ENCODE measurements at places on chromosomes 3 and 15.

DNA sequence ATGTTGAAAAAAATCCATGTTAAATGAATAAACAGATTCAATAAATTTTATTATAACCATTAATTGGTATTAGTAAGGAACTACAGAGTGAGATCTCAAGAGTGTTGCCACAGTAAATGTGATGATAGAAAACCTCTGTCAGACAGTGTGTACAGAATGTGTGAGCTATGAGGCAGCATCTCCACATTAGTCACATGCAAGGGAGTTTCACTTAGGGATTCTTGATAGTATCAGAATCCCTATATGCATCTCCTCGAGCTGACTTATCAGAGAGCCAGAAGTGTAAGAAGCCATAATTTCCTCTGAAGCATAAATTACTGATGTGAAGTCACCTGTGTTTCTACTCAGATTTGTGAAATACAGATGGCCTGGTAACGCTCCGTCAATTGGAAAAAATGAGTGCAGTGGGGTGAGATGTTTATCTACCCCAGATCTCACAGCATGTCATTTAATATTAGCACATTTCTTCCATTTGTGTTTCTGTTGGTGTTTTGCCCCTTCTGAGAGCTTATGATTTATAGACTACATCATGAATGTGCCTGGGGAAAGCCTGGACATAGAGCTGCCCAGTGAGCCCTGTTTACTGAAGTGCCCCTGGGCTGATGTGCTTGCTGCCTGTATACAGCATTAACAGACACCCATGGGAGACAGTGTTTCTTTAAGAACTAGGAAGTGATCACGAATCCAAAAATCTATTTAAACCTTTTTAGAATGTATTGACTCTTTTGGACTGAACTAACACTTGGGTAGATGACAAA lies 262.4 kb downstream of the CPNE4 start:
- DNase-seq: no peak

DNA sequence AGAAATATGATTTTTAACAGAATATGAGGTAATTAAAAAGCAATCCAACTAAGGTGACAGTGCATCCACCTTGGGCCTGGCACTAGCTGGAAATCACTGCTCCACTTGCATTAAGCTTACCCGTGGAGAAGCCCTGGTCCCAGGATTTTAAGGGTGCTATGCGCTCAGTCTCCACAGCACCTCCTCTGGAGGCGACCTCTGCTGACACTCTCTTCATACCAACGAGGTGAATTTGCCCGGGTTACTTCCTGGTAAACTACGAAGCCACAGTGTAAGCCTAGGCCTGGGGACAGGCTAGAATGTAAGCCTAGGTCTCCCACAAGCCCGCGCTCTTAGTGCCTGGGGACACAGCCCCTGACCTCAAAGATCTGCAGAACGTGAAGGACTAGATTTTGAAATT lies 793 bp downstream of the APOD start:
- DNase-seq: no peak

GRCh38 chr3:58173669-58174398 lies 36.9 kb downstream of the DNASE1L3 start:
- no peak for DNase-seq

DNA sequence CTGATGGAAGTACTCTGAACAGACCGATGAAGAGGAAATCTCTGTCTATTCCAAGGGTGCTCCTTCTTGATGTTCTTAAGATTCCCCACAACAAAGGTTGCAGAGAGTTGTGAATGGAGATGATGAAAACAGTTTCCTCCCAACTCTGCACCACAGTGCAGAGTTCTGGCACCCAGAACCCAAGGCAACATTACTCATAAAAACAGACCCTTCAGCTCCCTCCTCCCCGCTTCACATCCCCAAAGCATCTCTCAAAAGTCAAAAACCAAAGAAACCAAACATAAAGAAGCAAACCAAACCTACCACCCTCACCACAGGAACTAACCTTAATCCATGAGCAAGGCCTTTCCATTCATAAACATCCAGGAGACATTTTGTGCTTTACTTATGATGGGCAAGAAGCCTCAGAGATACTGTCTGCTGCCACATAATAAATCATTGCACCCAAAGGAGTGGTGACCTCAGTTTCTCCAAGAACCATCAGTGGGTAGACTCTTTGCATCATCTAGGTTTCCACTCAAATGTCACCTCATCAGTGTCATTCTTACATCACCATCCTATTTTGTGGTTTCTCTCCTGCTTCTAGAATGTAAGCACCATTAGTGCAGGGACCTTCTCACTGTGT lies 13.2 kb downstream of the PCOLCE2 start:
- DNase-seq: no peak

DNA sequence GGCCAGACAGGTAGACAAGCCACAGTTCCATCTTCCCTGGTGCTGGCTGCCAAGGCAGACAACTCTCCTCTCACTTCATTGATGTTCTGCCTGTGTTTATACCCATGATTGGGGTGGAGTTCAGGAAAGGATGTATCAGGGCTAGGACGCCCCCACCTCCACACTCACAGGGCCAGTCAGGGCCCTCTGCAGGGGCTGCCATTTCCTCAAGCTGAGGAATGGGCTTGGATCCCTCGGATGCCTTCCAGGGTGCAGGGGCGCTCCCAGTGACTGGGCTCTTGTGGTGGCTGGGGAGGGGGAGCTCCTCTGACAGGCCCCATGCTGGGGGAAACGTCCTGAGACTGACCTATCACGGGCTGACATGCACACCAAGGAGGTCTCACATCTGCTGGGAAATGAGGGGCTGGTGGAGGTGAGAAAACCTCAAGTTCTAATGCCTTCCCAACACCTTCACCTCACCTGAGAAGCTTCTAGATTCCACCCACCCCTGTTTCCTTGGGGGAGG lies 31.4 kb downstream of the SEMA7A start:
- DNase-seq: no peak

GRCh38 chr15:65370885-65371284 lies 6.9 kb downstream of the IGDCC3 start:
- no peak for DNase-seq

DNA sequence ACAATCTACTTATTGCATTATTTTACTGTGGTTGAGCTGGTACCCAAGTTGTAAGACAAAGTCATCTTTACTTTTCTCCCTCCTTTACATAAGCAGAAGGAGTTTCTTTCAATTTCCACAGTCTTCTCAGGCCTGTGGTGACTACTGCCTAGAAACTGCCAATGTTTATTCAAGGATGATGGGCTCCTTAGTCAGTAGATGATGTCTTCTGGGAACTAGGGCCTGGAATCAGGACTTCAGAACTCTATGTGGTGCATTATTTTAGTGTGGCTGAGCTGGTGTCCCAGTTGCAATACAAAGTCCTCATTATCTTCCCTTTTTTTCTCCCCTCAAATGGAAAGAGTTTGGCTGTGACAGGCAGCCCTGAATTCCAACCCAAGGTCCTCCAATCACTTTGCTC lies 1762.5 kb downstream of the SI start:
- DNase-seq: no peak

DNA sequence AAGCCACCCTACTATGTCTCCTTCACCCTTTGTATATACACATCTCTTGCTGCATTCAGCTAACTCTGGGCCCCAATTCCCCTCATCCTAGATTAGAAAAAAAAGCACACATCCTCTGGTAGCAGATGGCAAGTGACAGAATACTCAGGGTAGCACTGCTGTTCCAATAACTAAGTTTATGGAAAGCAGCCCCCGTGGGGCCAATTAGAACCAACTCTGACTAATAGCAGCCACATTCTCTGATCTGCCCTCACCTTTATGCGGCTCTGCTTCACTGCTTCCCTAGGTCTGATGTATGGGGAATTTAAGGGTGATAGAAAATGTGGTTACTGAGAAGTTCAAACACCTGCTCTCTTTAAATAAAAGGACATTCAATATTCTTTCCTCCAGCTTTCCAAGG lies 74.9 kb upstream of the SETMAR start:
- no peak for DNase-seq

DNA sequence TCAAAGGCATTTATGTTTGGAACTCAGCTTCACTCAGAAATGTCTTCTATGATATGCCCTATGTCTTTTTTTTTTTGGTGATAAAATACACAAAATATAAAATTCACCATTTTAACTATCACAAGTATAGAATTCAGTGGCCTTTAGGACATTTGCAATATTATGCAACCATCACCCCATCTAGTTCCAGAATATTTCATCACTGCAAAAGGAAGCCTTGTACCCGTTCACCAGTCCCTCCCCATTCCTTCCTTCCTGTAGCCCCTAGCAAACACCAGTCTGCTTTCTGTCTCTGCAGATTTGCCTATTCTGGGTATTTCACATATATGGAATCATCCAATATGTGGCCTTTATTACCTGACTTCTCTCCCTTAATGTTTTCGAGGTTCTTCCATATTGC lies 134.8 kb downstream of the ADAMTS9 start:
- DNase-seq: no peak

DNA sequence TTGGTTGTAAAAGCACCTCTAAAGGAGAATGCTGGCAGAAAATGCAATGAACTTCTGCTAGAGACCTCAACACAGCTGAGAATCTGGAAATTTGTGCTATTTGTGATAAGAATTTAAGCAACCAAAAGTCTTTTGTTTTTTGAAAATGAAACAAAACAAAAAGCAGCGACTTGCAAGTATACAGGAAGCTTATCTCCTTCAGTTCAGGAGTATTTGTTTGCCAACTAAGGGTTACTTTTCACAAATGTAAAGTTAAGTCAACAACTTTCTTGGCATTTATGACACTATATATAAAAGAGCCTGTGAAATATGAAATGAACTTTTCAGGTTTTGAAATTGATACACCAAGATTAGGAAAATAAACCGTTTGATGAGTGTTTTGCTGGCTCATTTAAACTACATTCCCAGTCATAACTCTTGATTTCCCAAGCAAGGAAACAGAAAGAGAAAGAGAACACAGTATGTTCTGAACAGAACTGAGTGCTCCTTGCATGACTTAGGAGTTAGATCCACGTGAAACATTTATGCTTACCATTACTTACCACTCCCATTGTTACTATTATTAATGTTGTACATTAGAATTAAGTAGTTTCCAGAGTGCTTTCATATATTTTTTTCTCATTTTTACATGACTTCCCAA lies 92.3 kb upstream of the COL8A1 start:
- no peak for DNase-seq

GRCh38 chr15:92636908-92637481 lies 18.6 kb downstream of the FAM174B start:
- DNase-seq: no peak

- DNase-seq: no peak
These were observed 16.2 kb downstream of the SLC6A6 start for GRCh38 chr3:14418296-14419250.

GRCh38 chr3:16482194-16482769 lies 31.2 kb downstream of the RFTN1 start:
- DNase-seq: no peak

DNA sequence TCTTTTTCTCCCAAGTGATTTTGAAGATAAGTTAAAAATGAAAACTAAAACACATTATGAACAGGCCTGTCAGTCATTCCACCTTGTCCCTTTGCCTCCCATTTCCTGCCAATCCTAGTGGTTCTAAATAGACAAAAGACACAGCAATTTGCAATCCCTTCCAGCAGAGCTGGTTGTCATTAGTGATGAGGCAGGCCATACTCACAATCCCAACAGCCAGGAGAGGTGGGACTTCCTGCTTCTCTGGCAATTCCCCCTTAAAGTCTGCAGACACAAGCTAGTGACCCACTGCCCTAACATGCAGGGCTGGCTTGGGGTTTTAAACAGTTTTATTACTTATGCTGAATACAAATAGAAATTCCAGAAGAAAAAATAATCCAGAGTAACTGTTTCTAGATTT lies 38.4 kb upstream of the RBP1 start:
- DNase-seq: no peak

- no peak for DNase-seq
These were observed 35.4 kb upstream of the TMEM158 start for GRCh38 chr3:45261333-45262110.

DNA sequence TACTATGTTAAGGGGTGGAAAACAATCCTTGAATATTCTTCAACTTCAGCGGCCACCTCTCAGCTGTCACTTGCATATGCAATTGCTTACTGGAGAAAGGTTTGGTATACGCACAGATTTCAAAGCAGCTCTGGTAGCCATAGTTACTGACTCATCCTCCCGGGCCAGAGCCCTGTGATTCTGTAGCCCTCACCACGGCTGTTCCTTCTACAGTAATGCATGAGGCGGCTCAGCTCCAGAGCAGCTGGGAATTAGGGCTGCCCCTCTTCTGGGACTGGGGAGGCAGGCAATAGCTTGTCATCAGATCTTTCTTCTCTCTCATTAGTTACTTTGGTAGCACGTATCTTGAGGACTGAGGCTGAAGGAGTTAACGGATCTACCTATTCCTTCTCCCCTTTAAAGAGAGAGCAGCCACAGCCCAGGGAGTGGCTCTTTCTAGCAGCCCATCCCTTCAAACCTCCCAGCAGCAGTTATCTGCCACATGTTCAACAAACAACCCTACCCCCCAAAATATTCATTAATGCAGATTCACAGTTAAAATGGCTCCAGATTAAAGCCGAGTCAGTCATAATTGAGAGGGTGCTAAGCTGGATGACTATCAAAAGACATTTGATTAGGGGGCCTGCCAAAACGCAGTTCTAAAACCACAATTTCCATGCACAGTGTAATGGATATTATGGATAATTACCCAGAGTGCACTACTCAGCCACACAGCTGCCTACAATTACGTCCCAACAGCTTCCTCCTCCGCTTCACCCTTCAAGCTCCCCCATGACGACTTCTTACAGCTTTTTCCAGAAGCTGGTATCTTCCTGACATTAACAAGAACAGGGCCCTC lies 54.7 kb downstream of the ETV5 start:
- DNase-seq: no peak

DNA sequence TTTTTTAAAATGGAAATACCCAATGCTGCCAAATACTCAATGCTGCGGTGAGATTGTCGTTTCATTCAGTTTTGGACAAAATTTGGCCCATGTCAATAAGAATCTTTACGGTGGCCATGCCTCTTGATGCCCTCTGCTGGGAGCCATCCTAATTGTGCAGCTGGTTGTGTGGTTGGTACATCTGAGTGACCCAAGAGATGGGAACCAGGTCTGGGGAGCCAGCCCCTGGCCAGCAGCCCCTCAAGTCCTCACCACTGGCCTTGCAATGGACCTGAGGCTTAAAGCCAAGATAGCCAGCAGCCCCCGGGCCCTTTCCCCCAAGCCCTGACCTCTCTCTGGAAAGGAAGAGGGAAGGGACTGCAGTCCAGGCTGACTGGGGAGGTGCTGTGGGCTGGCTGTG lies 36.4 kb upstream of the ESYT3 start:
- no peak for DNase-seq

GRCh38 chr15:27683121-27683520 lies 416.0 kb downstream of the OCA2 start:
- no peak for DNase-seq

- no peak for DNase-seq
These were observed 19.7 kb downstream of the BLOC1S6 start for GRCh38 chr15:45606841-45607240.

- DNase-seq: no peak
These were observed 17.5 kb upstream of the SPTSSB start for GRCh38 chr3:161388855-161389254.

GRCh38 chr3:156395961-156396710 lies 158.8 kb downstream of the SSR3 start:
- DNase-seq: no peak

DNA sequence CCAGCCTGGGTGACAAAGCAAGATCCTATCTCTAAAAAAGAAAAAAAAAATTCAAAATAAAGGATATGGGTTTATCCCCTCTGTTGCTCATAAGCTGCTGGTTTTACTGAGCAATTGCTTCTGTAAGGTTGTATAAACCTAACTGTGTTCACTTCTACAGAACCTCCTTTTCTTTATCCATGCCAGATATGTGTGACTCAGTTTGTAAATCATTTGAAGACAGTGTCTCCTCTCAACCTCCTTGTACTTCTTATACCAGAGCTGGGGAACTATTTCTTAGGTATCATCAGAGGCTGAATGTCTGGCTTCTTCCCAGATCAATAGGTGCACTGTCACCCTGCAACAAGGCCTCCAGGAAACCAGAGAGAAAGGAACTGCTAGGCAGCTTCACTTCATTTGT lies 273.8 kb downstream of the CD47 start:
- DNase-seq: no peak
